ENCODE measurements at places on chromosomes 11 and 22.

DNA sequence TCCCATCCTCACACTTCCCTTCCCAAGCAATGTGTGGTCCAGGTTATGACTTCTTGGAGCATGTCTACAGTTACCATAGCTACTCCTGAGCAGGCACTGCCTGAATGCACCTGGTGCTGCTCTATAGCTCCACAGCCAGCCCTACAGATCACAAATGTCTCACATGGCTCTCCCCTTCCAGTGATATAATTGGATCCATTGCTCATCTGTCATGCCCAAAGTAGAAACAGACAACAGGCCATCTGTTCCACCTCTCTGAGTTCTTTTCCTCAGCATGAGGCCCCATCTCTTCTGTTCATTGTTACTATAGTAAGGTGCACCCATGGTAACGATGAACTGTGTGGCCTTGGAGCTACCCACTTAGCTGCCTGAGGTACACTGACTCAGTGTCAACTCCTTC lies 320.3 kb upstream of the ZC3H12C start:
- DNase-seq = no peak

GRCh38 chr22:22593250-22593649 lies 34.2 kb upstream of the PRAME start:
- no peak for DNase-seq

DNA sequence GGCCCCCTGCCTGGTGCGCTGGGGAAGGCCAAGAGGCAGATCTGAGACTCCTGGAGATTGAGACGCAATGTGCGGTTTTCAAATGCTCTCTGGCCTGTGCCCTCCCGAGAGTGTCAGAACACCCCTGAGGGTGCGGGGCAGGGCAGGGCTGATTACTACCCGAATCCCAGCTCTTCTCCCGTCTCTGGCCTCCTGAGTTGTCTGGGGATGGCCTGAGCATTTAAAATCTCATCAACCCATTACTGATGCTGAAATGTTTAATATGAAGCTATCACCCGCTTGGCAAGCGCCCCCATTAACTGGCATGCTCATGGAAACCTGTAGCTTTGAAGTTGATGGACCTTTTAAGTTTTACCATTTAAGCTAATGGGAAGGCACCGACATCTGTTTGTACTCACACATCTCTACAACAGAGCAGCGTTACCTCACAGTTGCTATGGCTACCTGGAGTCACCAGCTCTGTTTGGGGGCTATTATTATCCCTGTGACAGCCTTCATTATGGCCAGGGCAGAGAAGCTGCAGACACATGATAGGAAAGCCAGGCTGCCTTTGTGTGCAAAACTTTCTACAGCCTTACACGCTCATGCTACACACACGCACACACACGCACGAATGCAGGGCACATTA lies 3.6 kb upstream of the MB start:
- DNase-seq = peak; percentile 43

DNA sequence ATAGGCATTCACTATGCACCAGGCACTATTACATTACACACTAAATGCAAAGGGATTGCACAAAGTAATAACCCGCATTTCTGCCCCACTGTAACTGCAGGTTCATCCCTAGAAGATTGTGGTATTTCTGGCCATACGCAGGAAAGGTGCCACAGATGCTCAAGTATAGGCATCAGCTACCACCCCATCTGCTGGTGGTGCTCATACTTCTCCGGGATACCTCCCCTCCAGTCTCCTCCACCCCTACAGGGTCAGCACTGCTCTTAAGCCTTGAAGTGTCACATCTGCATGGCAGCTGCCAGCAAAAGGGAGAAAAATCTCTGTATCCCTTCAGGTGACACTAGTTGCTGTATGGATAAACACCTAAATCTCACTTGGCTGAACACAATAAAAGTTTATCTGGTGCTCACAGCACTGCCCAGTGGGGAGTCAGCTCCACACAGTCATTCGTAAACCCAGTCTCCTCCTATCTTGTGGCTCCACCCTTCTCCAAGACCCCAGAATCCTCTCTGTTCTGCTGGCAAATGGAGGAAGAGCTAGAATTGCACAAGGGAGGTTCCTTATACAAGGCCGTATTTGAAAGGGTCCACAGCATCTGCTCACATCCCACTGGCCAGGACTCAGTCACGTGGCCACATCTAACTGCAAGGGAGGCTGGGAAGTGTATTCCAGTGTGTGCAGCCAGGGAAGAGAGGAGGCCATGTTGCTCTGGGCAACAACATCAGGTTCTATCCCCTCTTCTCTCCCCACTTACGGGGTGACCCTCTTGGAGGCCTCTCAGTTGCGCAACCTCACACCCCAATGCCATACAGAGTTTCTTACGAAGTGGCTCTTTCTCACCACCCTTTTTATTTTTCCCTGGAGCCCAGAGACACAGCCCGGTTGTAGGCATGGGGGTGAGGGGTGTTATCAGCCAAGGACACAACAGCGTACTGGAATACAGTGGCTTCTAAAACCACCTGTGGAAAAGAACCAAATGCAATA lies 114.7 kb downstream of the BUD13 start:
- no peak for DNase-seq

DNA sequence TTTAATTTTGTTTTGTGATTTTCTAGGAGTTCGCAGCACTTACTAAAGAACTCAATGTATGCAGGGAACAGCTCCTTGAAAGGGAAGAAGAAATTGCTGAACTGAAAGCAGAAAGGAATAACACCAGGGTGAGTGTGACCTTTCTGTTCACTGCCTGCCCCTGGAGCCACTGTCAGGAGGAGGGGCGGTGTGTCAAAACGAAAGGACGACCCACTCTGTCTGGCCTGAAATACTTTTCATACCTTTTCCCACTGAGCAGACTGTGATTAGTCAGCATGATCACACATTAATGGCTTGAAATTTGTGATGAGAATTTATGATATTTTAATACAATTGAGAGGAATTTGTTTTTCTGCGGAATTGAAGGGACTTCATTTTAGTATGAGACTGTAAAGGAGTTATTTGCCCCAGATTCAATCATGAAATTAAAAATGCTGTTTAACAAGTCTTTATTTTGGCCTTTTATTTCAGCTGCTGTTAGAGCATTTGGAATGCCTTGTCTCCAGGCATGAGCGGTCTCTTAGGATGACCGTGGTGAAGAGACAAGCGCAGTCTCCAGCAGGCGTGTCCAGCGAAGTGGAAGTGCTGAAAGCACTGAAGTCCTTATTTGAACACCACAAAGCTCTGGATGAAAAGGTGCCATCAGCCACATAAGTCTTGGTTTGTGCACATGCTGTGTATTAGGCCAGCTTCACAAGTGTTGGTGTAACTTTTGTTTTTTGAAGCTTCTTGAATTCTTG lies 54.1 kb downstream of the PPFIA1 start:
- DNase-seq = no peak

DNA sequence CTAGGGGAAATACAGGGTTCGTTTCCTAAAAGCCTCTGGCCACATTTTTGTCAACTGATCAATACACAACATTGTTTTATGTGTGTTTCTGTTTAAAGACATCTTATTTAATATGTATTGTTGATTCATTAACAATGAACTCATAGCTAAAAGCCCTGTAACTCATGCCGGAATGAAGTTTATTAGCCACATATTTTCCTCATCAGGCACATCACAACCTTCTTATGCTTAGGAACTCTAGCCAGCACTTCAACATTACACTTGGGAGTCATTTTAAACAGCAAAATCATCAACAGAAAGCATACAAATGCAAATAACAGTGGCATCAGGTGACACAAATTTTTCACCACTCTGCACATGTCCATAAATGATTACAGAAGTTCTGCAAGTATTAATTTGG lies 15.1 kb upstream of the BLID start:
- no peak for DNase-seq

DNA sequence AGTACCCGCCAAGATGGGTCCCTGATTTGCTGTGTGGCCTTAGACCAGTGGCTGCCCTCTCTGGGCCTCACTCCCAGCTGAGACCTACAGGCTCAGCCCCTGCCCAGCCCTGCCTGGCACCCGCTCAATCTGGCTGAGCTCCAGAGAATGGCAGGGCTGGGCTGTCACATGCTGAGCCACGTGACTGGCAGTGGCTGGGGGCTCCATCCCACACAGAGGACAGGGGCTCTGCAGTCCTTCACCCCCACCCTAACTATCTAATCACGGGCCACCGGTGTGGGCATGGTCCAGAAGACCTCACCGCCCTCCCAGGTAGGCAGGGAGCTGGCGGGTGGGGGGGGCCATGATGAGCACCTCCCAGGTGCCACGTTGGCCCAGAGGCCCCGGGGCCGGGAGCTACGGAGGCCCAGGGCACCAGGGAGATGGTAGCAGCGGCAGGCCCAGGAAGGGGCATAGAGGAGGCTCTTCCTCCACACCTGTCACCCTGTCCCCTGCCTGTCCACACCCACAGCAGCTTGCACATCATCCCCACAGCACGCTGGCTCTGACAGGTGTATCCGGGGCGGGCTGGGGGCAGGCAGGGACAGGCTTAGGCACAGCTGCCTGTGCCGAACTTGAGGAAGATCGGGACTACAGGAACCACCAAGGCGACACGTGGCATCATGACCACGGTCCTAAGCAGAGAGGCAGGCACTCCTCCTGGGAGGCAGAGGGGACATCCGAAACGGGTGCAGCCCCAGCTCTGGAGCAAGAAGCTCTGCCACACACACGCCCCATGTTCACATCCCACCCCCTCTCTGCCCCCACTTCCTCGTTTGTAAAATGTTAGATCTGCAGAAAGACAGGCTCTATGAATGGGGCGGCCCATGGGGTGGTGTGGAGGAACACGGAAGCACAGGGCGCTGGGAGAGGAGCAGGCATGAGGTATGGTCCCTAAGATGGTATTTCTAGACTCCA lies 1.5 kb upstream of the ALDH3B1 start:
- DNase-seq = no peak

DNA sequence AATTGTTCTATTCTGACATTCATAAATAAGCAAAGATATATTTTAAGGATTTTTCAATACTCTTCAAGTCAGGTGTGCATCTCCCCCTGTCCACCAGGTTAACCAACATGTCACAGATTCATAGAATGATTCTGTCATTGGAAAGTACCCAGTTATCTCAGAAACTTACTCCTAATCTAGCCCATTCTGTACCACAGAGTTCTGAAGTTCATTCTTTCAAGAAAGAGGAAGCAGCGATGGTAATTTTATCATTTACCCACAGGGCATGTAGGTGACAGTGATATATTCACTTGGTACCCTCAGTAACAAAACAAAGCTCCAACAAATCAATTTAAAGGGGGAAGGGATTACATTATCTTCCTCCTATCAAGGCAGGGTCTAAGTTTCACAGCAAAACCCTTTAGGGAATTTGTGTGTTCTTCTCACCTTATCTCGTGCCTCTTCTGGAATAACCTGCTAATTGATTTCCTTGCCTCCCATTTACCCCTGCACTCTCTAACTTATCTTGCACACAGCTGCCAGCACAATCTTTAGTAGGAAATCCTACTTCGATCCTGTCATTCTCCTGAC lies 19.0 kb upstream of the MPPED2 start:
- no peak for DNase-seq

DNA sequence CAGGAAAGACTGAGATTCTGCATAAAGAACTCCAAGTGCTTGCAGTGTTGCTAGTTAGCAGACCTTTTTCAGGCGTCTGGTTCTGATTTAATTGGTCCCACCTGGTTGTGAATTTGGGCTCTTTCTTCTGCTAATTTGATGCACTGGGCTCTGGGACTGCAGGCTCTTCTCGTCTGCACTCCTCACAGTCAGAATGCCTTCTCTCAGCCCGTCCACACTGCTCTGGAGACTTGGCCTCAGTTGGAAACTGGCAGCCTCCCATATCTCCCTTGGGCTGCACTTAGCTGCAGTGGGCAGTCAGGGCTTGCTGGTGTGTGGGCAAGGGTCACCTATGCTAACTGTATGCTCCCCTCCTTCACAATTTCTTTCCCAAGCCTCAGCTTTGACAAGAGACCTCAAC lies 1.5 kb downstream of the TRIM6 start:
- no peak for DNase-seq

- peak; percentile 39 for DNase-seq
Measured at GRCh38 chr11:46520971-46521745, 72.7 kb downstream of the AMBRA1 start.

GRCh38 chr11:120527111-120527761 lies 15.7 kb downstream of the GRIK4 start:
- DNase-seq = no peak

DNA sequence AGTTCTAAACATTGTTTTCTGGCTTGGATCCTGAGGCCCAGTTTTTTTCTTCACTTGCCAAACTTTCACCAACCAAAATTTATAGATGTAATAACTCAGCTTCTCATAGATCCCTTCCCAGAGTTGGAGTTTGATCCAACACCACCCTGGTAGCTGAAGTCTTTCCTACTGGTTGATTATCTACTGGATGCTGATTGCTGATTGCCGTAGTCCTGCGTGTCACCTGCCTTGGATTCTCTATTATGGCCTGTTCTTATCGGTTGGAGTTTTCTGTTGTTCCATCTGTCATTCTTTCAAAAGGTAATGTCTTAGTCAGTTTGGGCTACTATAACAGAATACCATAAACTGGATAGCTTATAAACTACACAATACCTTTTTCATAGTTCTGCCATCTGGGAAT lies 17.3 kb upstream of the OR6X1 start:
- DNase-seq = no peak

- no peak for DNase-seq
Measured at GRCh38 chr11:86888164-86889000, 66.8 kb downstream of the FZD4 start.

GRCh38 chr11:63833048-63833447 lies 5.9 kb upstream of the MARK2 start:
- DNase-seq = no peak

DNA sequence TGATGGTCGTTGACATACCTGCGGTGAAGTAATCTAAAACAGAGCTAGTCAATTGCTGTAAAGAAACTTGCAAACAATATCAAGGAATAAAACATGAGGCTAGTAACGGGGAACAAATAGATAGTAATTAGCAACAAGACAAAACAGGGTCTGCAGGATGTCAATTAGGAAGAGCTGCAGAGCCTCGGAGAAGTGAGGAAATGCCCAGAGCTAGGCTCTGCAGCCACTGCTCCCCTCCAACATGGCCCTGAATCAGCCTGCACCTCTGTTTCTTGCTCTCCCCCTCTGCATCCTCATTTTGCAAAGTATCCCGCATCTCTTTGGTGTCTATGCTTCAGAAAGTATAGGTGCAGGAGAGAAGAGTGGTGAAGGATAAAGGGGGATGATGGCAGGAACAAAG lies 507.4 kb upstream of the FAT3 start:
- DNase-seq = no peak

DNA sequence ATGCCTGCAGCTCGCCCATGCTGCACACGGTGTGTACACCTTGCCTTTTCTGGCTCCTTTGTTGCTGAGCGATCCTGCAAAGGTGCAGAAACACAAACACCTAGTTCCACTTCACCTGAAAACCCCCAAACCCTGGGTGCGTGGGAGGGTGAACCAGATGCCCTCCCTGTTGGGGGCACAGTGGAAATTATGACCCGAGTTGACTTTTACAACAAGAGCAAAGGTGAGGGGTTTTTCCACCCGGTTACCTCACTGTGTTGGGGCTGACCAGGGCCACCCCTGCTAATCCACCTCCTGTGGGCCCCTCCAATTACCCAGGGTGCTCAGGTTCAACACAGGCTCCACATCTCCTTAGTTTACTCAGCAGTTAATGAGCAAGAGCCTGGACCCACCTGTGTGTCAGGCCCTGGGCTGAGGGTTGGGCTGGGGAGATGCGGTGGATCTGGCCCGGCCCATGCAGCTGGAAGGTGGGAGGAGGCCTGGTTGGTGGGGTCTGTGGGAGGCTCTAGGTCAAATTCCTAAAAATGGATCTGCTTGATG lies 42.1 kb downstream of the LRRC32 start:
- DNase-seq = no peak

GRCh38 chr11:68142028-68142412 lies 20.8 kb upstream of the CHKA start:
- DNase-seq = no peak
